ENCODE measurements at places on chromosomes 11 and 22.

DNA sequence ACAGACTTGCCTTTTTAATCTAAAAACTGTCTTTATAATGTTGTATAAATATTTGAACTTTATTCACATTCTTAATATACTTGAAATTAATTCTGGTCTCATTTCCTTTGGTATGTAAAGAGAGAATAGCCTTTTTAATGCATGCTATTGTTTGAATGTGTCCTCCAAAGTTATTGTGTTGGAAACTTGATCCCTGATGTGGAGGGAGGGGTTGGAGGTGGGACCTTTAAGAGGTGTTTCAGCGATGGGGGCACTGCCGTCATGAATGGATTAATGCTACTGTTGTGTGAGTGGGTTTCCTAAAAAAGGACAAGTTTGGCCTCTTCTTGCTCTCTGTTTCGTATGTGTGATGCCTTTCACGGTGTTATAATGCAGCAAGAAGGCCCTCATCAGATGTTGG is 131.7 kb downstream of the DDX10 start:
- DNase-seq = no peak

- DNase-seq = no peak
These were observed 620.5 kb upstream of the CCDC179 start for GRCh38 chr11:23480736-23481135.

DNA sequence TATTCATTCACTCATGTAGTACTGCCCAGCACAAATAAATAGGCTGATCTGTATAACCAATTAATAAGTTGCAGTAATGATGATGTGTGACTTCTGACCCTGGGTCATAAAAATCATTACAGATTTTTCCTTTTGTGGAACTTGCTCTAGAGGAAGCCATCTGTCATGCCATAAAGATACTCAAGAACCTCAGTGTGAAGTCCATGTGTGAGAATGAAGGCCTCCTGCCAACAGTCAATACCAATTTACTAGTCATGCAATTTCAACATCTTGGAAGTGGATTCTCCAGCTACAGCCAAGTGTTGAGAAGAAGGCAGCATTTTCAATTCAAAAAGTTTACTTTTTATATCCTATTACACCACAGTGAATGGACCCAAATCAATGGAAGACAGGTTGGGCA is 435.6 kb upstream of the LRRC4C start:
- no peak for DNase-seq

DNA sequence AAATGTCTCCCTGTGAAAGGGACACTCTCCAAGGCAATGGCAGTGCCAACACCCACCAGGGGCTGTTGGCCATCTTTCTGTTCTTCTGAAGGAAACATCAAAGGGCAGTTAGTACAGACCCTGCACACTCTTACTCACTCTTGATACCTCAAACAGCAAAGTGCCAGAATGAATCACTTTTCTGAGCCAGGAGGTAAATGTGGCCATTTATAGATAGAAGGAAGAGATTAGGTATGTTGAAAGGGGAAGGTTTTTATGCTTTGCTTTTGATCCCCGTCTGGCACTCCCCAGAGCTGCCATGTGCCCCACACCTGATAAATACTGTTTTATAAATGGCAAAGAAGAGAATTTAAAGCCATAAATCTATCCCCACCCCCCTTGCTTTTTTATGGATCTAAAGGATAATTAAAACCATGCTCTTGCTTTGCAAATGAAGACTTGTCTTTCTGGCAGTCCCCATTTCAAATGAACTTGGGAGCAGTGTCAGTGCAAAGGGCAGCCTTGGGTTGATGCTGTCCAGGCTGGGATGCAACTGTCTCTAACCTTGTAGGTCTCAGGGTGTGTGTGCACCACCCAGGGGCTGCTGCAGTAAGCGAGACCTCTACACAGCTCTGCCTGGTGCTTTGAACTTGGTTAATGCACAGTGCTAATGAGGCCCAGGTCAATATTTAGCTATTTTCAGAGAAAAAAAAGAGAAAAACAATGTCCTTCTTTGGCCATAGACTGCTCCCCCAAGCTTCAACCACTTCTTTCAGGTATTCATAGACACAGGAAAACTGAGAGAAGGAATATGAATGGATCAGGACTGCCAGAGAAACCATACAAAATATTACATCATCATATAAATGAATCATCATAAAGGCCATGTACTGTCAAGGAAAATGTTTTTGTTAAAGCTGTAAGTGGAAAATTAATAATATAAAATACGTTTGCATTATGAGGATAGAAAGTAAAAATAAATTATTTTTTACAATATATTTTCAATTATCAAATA is 207.5 kb downstream of the ETS1 start:
- DNase-seq = no peak

DNA sequence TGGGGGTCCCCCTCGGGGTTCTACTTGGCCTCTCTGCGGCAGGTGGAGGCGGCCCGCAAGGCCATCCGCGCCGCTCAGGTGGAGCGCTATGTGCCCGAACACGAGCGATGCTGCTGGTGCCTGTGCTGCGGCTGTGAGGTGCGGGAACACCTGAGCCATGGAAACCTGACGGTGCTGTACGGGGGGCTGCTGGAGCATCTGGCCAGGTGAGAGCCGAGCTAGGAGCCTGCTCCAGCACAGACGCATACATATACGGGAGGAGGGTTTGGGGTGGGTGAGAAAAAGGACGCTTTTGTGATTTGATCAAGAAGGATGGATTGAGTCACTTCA is 415 bp downstream of the CENATAC start:
- DNase-seq = no peak

DNA sequence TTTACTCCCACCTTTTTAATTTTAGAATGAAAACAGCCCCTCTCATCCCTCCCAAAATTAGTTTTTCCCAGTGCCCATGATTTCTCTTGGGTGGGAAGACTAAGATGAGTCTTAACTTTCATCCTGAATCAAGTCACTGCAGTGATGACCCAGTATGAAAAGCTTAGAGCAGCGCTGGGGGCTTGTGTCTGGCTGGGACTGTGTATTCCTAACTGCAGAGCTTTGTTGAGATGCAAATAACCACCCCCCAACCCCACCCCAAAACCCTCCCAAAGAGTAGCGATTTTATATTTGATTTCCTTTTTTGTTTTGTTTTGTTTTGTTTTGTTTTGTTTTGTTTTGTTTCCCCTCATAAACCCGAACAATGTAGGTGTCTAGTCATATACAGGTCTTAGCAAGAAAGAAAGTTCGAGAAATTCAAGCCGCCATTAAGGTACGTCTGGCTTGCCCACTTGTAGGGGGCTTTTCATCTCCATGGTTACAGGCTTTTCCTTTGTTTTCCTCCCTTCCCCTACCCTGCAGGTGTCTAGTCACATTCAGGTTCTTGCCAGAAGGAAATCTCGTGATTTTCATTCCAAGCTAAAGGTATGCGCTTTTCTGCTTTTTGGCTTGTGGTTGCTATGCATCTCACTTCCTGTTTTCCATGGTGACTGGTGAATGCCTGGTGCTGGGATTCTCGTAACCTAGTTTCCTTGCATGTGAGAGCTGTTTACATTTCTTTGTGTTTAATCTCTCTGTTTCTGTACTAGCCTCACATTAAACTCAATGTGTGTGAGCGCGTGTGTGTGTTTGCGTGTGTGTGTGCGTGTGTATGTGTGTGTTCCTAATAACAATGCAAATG is 144.6 kb upstream of the RASSF10 start:
- peak; percentile 95 for DNase-seq

GRCh38 chr11:674406-674805 is 20.6 kb downstream of the DEAF1 start:
- no peak for DNase-seq

DNA sequence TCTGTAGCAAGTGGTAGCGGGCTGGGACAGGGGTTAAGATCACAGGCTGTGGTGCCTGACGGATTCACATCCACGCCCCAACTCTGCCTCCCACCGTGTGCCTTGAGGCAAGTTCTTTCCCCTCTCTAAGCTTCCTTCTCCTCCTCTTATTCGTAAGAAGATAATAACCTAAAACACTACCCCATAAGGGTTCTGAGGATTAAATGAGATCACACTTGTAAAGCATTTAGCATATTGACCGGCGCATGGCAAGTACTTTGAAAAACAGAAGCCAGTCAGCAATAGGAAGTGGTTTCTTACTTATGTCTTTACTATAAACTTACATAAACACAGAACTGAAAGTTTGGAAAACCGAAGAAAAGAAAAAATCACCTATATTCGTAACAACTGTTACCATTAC is 15.5 kb upstream of the LMO2 start:
- DNase-seq = no peak

DNA sequence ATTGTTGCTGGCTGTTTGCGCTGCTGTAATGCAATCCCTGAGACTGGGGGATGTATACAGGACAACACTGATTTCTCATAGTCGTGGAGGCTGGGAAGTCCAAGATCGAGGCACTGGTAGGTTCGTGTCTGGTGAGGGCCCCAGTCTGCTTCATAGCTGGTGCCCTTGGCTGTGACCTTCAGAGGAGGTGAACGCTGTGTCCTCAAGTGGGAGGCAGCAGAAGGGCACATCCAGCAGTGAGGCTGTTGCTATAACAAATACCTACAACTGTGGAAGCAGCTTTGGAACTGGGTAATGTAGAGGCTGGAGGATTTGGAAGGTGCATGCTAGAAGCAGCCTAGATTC is 21.3 kb downstream of the KRTAP5-5 start:
- no peak for DNase-seq

- no peak for DNase-seq
These were observed 14.1 kb downstream of the PATZ1 start for GRCh38 chr22:31332010-31332409.

DNA sequence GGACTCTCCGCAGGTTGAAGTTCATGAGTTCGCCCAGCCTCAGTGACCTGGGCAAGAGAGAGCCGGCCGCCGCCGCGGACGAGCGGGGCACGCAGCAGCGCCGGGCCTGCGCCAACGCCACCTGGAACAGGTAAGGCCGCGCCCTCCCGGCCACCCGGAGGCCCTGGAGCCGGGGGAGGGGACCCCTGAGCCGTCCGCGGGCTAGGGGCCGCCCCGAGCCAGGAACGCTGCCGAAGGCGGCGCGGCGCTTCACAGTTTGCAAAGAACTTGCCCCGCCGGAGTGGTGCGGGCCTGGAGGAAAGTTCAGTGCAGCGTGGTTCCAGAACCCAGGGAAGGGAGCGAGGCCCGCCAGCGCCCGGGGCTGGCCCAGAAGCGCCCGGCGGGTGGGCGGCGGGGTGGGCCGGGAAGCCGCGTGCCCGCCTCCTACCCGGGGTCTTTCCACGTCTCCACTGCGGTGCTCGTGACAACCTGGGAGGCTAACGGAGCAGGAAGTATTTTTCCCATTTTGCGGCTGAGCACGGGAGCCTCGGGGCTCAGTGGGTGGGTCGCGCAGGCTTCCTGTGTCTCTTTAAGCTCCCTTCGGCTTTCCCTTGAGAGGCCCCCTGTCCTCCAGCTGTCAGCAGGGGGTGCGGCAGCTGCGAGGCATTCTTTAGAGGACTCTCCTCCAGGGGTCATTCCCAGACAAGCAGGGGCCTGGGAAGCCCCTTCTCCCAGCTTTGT is 635 bp downstream of the PRR5 start:
- no peak for DNase-seq

GRCh38 chr11:58745705-58746364 is 14.1 kb upstream of the GLYAT start:
- no peak for DNase-seq

- no peak for DNase-seq
These were observed 65.5 kb upstream of the LMO2 start for GRCh38 chr11:33957304-33957917.

DNA sequence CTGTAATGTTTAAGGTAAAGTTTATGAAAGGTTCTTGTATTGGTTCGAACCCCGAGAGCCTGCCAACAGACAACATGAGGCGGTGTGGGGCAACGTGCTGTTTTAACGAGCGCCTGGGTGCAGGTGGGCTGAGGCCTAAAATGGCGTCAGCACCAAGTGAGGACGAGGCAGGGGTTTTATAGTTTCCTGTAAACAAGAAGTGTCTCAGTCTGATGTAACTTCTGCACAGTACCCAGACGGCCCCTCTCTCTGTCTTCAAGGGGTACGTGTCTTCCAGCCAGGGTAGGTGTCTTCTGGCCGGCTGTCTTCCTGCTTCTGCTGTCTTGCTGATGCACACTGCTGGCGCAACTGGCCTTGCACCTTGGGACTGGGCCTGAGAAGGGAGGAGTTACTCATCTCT is 2.7 kb downstream of the PPFIBP2 start:
- DNase-seq = no peak

DNA sequence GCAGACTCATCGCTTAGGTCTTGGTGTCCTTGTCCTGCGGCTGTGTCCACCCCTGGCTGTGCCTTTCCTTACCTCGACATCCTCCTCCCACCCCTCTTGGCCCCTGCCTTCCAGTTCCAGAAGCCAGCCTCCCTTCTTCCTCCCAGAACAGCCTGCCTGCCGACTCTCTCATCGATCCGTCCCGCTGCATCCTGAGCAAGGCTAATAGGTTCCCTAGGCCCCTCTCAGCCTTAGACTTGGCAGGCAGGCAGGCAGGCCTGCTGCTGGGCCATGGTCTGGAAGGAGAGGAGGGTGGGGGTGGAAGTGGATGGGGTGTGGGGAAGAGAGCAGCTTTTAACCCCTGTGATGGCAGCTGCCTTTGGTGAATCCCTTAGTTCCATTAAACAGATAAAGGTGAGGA is 196.7 kb upstream of the TBCEL start:
- DNase-seq = no peak

GRCh38 chr11:28038775-28039174 is 69.2 kb downstream of the KIF18A start:
- DNase-seq = no peak

- peak; percentile 29 for DNase-seq
These were observed 231.9 kb upstream of the E2F8 start for GRCh38 chr11:19472679-19473078.

DNA sequence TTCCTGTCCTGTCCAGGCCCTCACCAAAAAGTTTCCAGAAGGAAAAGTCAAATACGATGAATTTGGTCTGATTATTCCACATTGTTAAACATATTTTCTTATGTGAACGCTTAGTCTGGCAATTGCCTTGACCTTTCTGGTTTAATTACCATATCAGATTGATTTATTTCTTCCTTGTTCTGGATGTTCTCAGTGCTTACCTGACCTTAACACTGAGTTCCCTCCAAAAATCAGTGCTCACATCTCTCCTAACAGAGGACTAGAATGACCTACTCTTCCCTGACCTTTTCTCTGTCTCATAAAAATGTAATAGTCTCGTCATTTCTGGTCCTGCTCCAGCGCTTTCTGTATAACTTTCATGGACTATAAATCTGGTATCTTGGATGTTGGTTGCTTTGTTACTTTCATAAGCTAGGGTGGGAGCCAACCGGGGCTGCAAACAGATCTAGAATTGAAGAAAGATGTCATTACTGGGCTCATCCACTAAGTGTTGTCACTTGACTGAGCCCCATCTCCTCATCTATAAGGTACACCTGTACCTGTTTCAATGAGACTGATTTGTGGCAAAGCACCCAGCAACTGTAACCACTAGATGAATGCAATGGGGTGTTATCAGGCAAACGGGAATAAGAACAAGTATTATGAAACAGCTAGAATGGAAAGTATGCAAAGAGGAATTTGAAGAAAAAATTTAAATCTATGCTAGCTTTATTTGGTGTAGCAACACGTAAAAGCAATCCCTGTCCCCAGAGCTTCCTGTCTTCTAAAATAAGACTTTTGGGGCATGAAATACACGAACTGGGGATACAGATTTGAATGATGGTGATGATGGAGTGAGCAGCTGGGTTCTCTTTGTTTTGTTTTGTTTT is 2.4 kb downstream of the FADS2 start:
- DNase-seq = no peak

GRCh38 chr11:66639066-66639813 is 737 bp downstream of the RBM4 start:
- DNase-seq = no peak

Data from DMS153 (cell line).